ENCODE measurements at places on chromosomes 5 and 9. TPM values are rescaled to one million over a fixed set of nuclear protein-coding genes. Genes with fewer than 3 reads are reported as not detected.

DNA sequence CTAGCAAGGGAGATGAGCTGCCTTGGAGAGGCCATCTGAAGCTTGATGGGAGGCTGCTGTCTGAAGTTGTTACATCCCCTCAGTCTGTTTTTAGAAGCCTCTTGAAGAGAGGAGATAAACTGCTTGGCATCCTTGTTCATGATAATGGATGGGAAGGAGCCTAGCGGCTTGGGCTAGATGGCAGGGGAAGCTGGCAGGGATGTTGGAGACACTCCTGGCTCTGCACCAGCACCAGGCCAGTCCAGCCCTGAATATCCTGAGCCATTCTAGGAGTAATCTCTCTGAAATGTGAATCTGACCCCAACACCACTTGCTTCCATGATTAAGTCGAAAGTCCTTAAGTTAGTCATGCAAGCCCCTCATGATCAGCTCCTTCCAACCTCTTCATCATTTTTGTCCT lies 310.5 kb downstream of the NSG2 start:
- no peak overlapping the region for H3K4me3 ChIP-seq
- H3K4me1 ChIP-seq: no peaks in the 10 kb centered on the region
- H3K27ac ChIP-seq: no peak overlapping the region
- H3K36me3 ChIP-seq: no peaks in the 10 kb centered on the region
- H3K27me3 ChIP-seq: no peaks in the 10 kb centered on the region

DNA sequence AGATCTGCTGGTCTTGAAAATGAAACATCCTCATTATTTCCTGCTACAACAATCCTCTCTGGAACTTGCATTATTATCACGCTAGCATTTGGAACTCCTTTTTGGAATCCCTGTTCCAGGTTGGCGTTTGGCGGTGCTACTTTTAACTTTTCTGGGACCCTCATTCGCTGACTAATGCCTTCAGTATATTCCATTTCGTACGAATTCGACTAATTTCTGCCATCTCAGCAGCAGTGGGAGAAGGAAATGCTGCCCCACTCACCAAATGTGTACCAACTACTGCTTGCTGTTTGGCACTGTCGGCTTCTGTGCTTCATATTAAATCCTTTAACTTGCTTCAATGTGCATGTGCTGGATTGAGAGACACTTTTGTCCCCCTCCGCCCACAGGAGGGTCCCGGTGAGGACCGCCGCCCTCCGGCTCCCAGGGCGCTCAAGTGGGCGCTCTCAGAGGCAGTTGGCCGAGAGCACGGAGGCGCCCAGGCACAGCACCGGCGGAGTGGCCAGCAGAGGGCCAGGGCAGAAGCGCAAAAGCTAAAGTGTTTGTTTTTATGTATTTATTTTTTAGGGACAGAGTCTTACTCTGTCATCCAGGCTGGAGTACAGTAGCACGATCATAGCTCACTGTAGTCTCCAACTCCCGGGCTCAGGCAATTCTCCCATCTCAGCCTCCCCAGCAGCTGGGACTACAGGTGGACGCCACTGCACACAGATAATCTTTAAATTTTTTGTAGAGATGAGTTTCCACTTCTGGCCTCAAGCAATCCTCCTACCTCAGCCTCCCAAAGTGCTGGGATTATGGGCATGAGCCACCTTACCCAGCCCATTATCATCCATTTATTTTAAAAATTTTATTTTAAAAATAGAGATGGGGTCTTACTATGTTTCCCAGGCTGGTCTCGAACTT lies 11.9 kb downstream of the PDE6A start:
- H3K4me3 ChIP-seq: no peak overlapping the region
- H3K27ac ChIP-seq: no peak overlapping the region
- no peaks in the 10 kb centered on the region for H3K27me3 ChIP-seq
- DNase-seq: no peak
- H3K36me3 ChIP-seq: no peaks in the 10 kb centered on the region

Gene KCNIP1
- total RNA-seq: not detected

DNA sequence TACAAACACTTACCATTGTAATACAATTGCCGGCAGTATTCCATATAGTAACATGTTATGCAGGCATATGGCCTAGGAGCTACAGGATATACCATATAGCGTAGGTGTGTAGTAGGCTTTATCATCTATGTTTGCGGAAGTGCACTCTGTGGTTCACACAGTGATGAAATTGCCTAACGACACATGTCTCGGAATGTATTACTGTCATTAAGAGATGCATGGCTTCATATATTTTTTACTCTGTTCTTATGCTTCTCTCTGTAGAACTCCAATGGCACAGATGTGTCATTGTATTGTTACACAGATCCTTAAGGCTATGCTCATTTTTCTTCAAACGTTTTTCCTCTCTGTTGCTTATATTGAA lies 19.2 kb upstream of the ANKRD18A start:
- no peak overlapping the region for H3K27ac ChIP-seq
- no peaks in the 10 kb centered on the region for H3K36me3 ChIP-seq
- no peaks in the 10 kb centered on the region for H3K27me3 ChIP-seq
- no peak overlapping the region for H3K4me3 ChIP-seq

GRCh38 chr9:107375651-107376369 lies 92.7 kb downstream of the RAD23B start:
- H3K27ac ChIP-seq: no peak overlapping the region
- no peaks in the 10 kb centered on the region for H3K27me3 ChIP-seq
- no peaks in the 10 kb centered on the region for H3K4me1 ChIP-seq
- H3K4me3 ChIP-seq: no peak overlapping the region
- no peaks in the 10 kb centered on the region for H3K36me3 ChIP-seq

DNA sequence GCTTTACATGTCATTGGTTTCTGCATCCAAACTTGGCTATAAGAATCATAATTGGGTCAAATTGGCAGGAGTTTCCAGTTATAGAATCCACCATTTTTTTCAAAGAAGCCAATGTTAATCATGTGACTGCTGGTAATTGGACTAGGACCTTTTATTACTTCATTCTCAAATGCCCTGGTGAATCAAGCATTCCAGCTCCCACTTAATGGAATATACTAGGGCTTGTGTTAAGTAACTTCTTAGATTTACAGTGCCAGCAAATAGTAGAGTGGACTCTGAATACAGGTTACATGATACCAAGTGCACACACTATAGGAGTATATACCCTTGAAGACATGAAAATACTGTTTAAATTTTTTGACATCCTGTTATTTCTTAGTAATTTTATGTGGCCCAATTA lies 96.7 kb downstream of the NUDT12 start:
- H3K4me3 ChIP-seq: no peak overlapping the region
- H3K36me3 ChIP-seq: no peaks in the 10 kb centered on the region
- no peaks in the 10 kb centered on the region for H3K4me1 ChIP-seq
- no peak overlapping the region for H3K27ac ChIP-seq
- DNase-seq: no peak
- H3K27me3 ChIP-seq: no peaks in the 10 kb centered on the region

DNA sequence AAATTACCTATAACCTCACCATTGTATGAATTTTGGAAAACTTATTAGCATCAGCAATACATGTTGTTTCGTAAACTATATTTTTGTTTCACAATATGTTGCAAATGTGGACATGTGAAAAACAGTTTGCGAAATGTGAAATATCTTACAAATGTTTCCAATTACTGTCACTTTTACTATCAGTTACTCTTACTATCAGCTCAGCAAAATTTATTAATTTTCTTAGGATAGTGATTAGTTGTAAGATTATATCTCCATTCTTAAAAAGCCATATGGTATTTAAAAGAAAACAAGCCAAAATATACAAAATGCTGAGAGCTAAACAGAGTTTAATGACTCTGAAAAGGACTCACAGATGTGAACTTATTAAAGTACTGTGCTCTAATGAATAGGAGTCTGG lies 111.9 kb upstream of the LPAR1 start:
- no peaks in the 10 kb centered on the region for H3K4me1 ChIP-seq
- H3K27me3 ChIP-seq: no peaks in the 10 kb centered on the region
- no peak overlapping the region for H3K27ac ChIP-seq
- no peak overlapping the region for H3K4me3 ChIP-seq

DNA sequence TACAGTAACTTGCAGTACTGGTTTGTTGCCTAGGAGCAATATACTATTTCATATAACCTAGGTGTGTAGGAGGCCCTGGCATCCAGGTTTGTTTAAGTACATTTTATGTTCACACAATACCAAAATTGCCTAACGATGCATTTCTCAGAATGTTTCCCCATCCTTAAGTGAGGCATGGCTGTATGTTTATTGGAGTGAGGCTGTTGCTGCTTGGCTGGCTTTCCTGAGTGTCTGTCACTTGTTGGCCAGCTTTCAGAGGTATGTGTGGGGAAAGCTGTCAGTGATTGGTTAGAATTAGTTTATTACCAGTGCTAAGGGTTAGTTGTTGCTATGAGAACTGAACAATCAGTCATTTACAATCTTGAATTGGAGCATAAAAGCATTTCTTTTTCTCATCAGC lies 154.1 kb upstream of the CDH12 start:
- no peaks in the 10 kb centered on the region for H3K36me3 ChIP-seq
- no peak overlapping the region for H3K4me3 ChIP-seq
- H3K4me1 ChIP-seq: no peaks in the 10 kb centered on the region
- no peak for DNase-seq
- H3K27ac ChIP-seq: no peak overlapping the region

- no peak for DNase-seq
- no peaks in the 10 kb centered on the region for H3K27me3 ChIP-seq
- H3K4me3 ChIP-seq: no peak overlapping the region
- H3K27ac ChIP-seq: no peak overlapping the region
- no peaks in the 10 kb centered on the region for H3K4me1 ChIP-seq
Observed at GRCh38 chr5:167819406-167819805, 472.0 kb upstream of the WWC1 start.

- H3K27ac ChIP-seq: no peak overlapping the region
- no peaks in the 10 kb centered on the region for H3K36me3 ChIP-seq
- no peak overlapping the region for H3K4me3 ChIP-seq
Observed at GRCh38 chr5:60488466-60489130, 211.4 kb downstream of the DEPDC1B start.

DNA sequence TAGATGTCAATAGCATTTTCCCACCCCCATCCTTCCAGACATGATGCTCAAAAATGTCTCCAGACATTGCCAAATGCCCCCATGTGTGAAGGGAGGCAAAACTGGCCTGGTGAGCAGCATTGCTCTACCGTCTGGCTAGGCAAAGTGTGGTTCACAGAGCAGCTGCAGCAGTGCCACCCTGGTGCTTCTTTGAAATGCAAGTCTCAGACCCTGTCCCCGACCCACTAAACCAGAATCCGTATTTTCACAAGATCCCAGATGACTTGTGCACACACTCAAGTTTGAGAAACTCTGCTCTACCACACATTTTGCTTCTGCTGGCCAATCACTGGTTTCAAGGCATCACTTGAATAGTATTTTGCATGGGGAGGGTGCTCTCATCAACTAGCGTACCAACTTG lies 226.6 kb upstream of the KLF9 start:
- no peaks in the 10 kb centered on the region for H3K36me3 ChIP-seq
- H3K4me3 ChIP-seq: no peak overlapping the region
- H3K4me1 ChIP-seq: no peaks in the 10 kb centered on the region
- DNase-seq: no peak
- H3K27me3 ChIP-seq: no peaks in the 10 kb centered on the region

- H3K36me3 ChIP-seq: no peaks in the 10 kb centered on the region
- H3K27me3 ChIP-seq: no peaks in the 10 kb centered on the region
- DNase-seq: no peak
- no peaks in the 10 kb centered on the region for H3K4me1 ChIP-seq
- no peak overlapping the region for H3K27ac ChIP-seq
- H3K4me3 ChIP-seq: no peak overlapping the region
Observed at GRCh38 chr9:79581794-79582193, 10.0 kb downstream of the TLE4 start.

GRCh38 chr9:94150279-94150828 lies 66.1 kb downstream of the PTPDC1 start:
- H3K4me1 ChIP-seq: no peaks in the 10 kb centered on the region
- no peak overlapping the region for H3K4me3 ChIP-seq
- H3K27me3 ChIP-seq: no peaks in the 10 kb centered on the region
- H3K36me3 ChIP-seq: no peaks in the 10 kb centered on the region

GRCh38 chr5:15421921-15422412 lies 78.0 kb upstream of the FBXL7 start:
- H3K27me3 ChIP-seq: no peaks in the 10 kb centered on the region
- no peaks in the 10 kb centered on the region for H3K4me1 ChIP-seq
- H3K36me3 ChIP-seq: no peaks in the 10 kb centered on the region
- H3K27ac ChIP-seq: no peak overlapping the region
- H3K4me3 ChIP-seq: no peak overlapping the region
- DNase-seq: no peak

DNA sequence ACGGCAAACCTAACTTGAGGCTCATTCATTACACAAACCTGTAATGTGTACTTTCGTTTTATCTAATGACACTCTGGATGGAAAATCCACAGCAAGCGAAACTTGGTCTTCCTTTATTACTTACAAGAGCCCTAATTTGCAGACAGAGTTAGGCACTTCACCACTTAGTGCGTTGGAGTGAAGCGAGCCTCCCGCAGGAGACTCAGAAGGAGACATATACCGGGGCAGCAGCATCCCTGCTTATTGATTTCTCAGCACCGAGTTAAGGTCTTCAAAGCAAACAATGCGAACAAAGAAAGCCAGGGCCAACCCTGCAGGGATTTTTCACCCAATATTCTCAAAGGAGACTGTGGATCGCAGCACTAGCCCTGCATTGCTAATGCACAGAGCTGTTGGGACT lies 28.6 kb downstream of the LSM11 start:
- no peak overlapping the region for H3K4me3 ChIP-seq
- no peaks in the 10 kb centered on the region for H3K36me3 ChIP-seq
- no peaks in the 10 kb centered on the region for H3K27me3 ChIP-seq
- no peak for DNase-seq

DNA sequence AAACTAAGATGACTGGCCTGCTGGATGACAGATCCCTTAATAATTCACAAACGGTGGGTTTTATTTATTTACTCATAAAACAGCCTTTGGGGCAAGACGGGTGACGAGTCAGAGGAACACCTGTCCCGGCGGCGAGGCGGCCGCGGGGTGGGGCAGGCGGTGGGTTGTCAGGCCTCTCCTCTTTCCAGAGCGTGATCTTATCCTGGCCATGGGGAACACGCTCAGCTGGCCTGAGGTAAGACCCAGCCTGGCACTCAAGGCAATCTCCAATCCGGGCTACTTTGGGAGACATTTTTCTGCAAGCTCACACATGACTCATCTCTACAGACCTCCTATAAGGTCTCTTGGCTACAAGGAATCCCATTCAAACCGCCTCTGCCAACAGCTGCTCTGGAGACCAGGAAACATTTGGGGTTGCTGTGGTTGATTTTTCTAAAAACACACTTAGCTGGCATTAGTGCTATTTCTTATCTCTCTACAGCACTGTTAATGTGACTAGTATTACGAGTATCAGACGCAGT lies 6.3 kb downstream of the RAPGEF1 start:
- no peak overlapping the region for H3K4me3 ChIP-seq
- no peaks in the 10 kb centered on the region for H3K36me3 ChIP-seq
- H3K4me1 ChIP-seq: peaks cover 32% of the 10 kb centered on the region
- H3K27ac ChIP-seq: peak overlapping the region; percentile 82
- no peak for DNase-seq

DNA sequence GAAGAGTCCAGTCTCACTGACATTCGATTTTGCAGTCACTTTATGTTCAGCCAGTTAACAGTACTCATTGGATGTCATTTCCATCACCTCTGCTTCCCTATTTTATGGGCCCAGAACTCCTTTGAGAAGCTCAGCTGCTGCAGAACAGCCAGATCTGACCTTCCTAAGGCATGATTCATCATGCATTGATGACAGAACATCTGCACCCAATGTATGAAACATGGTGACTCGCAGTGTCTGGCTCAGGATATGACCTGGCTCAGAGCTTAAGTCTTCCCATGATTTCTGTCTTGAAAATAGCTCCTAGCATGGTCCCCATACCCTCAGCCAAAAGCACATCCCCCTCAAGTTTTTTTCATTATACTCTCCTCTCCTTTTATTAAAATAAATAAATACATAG lies 92.6 kb upstream of the TRIM32 start:
- no peaks in the 10 kb centered on the region for H3K36me3 ChIP-seq
- no peaks in the 10 kb centered on the region for H3K4me1 ChIP-seq
- no peak for DNase-seq
- H3K27me3 ChIP-seq: no peaks in the 10 kb centered on the region
- H3K4me3 ChIP-seq: no peak overlapping the region

All from right lobe of liver (tissue), 6 donors.